Ovary (tissue), 10 donors: ENCODE measurements at places on chromosomes 7 and 10. TPM values are rescaled to one million over a fixed set of nuclear protein-coding genes. Genes with fewer than 3 reads are reported as not detected.
A peak's percentile ranks its signal among the peaks of the same experiment; 100 is the strongest.

DNA sequence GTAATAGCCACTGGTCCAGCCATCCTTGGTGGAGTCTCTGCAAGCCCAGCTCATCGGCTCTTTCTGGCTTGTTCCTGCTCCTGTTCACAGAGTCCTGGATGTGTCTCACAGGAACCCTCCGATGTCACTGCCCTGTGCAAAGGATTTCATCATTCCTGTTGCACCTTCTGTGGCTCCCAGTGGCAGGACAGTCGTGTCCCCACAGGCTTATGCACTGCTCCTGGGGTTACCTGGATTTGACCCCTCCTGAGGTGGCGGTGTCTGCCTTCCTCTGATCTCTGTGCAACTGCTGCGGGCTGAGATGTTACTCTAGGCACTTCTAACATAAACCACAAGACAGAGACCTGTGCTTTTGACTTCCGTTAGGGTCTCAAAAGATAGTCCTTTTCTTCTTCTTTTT lies 30.6 kb downstream of the APBB1IP start:
- H3K36me3 ChIP-seq, result no peaks in the 10 kb centered on the region
- no peaks in the 10 kb centered on the region for H3K27me3 ChIP-seq
- no peak overlapping the region for H3K27ac ChIP-seq
- H3K4me3 ChIP-seq, result no peak overlapping the region
- DNase-seq, result no peak

SLC18A3 gene
- total RNA-seq, result not detected

GRCh38 chr10:48550977-48551376 lies 53.9 kb downstream of the ARHGAP22 start:
- H3K4me3 ChIP-seq, result no peak overlapping the region
- no peak for DNase-seq
- H3K27ac ChIP-seq, result no peak overlapping the region
- peaks cover 3% of the 10 kb centered on the region for H3K4me1 ChIP-seq
- no peaks in the 10 kb centered on the region for H3K36me3 ChIP-seq
- no peaks in the 10 kb centered on the region for H3K27me3 ChIP-seq

- H3K36me3 ChIP-seq, result no peaks in the 10 kb centered on the region
- H3K27ac ChIP-seq, result no peak overlapping the region
- DNase-seq, result no peak
- H3K4me3 ChIP-seq, result no peak overlapping the region
These were observed 62.8 kb downstream of the PKD1L1 start for GRCh38 chr7:47885309-47885986.

LLCFC1 gene
- not detected for total RNA-seq

- peak overlapping the region; percentile 91 for H3K4me3 ChIP-seq
- no peaks in the 10 kb centered on the region for H3K36me3 ChIP-seq
- peaks cover 3% of the 10 kb centered on the region for H3K4me1 ChIP-seq
These were observed 767 bp downstream of the KRIT1 start for GRCh38 chr7:92244808-92245486.

LHFPL3 gene
- total RNA-seq, result not detected

DNA sequence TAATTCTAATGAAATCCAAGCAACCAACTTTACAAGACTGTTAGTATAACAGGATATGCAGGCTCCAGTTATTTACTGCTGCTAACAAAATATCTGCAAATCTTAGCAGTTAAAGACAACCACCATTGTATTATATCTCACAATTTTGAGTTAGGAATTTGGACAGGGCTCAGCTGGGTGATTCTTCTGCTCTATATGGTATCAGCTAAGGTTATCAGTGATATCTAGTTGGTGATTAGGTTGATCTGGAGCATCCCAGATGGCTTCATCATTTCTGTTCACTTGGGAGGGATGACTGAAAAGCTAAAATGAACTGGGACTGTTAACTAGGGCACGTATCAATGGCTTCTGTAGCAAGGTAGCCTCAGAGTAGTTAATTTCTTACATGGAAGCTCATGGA lies 105.7 kb downstream of the MBL2 start:
- DNase-seq, result no peak
- H3K4me1 ChIP-seq, result no peaks in the 10 kb centered on the region
- H3K36me3 ChIP-seq, result no peaks in the 10 kb centered on the region

GRCh38 chr10:26214551-26215395 lies 1.8 kb upstream of the GAD2 start:
- DNase-seq, result no peak
- no peaks in the 10 kb centered on the region for H3K36me3 ChIP-seq
- no peaks in the 10 kb centered on the region for H3K4me1 ChIP-seq
- no peak overlapping the region for H3K4me3 ChIP-seq
- H3K27ac ChIP-seq, result no peak overlapping the region
- no peaks in the 10 kb centered on the region for H3K27me3 ChIP-seq

- H3K4me1 ChIP-seq, result no peaks in the 10 kb centered on the region
- no peaks in the 10 kb centered on the region for H3K36me3 ChIP-seq
These were observed 575.6 kb downstream of the ARL4A start for GRCh38 chr7:13262929-13263530.

GRCh38 chr7:12889391-12889790 lies 202.0 kb downstream of the ARL4A start:
- H3K36me3 ChIP-seq, result no peaks in the 10 kb centered on the region
- H3K27me3 ChIP-seq, result no peaks in the 10 kb centered on the region
- H3K4me1 ChIP-seq, result no peaks in the 10 kb centered on the region
- no peak overlapping the region for H3K27ac ChIP-seq
- no peak for DNase-seq
- H3K4me3 ChIP-seq, result no peak overlapping the region

- no peak overlapping the region for H3K4me3 ChIP-seq
- no peaks in the 10 kb centered on the region for H3K36me3 ChIP-seq
- DNase-seq, result no peak
These were observed 163.9 kb downstream of the ADARB2 start for GRCh38 chr10:1573334-1573969.

GRCh38 chr10:29023678-29024077 lies 265.2 kb upstream of the LYZL1 start:
- H3K27me3 ChIP-seq, result no peaks in the 10 kb centered on the region
- H3K4me1 ChIP-seq, result no peaks in the 10 kb centered on the region
- no peaks in the 10 kb centered on the region for H3K36me3 ChIP-seq

FRAT2 gene
- 4.2 TPM for total RNA-seq
